ENCODE measurements at places on chromosomes 2 and 18.

- no peak for DNase-seq
Observed at GRCh38 chr2:104572834-104573233, 281.1 kb upstream of the POU3F3 start.

- peak; percentile 16 for DNase-seq
Observed at GRCh38 chr18:59993560-59993959, 93.8 kb downstream of the PMAIP1 start.

DNA sequence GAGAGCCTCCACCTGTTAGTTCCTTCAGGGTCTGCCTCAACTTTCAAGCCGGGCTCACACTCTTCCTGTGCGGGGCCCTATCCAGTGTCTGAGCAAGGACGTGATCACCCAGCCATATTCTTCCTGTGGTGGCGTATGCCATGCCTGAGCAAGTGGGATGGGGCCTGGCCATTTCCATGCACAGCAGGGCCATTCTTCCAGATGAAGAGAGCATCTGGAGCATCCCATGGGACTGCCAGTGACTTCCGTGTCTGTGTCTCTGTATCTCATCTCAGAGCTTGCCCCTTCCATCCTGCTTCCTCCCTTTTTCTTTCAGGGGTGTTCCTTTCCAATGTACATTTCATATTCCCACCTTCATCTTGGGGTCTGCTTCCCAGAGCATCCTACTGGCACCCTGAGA, 20.2 kb downstream of the SCG2 start:
- no peak for DNase-seq

GRCh38 chr2:159124931-159125467, 156.6 kb downstream of the TANC1 start:
- DNase-seq: peak; percentile 37

Data from fibroblast of skin of right biceps (primary cell).